Colonic mucosa (tissue), 4 donors: ENCODE measurements at places on chromosomes 2 and 18.

DNA sequence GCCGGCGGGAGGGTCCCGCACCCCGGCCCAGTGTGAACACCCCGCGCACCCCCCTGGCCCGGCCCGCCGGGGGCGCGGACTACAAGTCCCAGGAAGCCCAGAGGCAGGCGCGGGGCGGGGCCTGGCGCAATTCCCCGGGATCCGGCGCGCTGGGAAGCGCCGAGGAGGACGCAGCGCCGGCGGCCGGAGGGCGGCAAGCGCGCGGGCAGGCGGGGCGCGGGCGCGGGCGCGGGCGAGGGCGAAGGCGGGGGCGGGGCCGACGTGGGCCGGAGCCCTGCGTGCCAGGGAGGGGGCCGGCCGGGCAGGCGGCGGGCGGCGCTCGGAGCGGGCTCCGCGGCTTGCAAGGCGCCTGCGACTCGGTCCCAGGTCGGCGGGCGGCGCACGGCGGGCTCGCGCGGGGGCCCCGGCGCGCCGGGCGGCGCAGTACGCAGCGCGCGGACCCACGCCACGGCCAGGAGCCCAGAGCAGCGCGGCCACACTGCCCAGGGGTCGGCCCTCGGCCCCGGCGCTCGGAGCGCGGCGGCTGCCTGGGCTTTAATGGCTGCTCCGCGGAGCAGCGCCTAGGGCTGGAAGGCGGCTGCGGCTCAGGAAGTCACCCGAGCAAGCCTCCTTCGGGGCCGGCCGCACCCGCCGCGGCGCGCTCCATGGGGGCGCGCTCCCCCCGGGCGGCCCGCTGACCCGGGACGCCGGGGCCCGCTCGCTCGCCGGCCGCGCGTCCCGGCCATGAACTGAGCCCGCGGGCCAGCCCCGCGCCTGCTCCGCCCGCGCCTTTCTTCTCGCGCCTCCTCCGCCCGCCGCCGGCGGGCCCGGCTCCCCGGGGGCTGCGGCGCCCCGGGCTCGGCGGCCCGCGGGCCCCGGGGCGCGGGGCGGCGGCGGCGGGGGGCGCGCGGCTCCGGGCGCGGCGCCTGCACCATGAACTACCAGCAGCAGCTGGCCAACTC is at the start of gene AGAP1:
Gene AGAP1 (plus strand): TSS at position 269 of the 941 bp plus-strand sequence.
- peak; percentile 90 for DNase-seq

- peak; percentile 72 for DNase-seq
Measured at GRCh38 chr2:152421521-152422370, 86.8 kb downstream of the FMNL2 start.

- DNase-seq = no peak
Measured at GRCh38 chr18:51884039-51884438, 456.0 kb upstream of the DCC start.

DNA sequence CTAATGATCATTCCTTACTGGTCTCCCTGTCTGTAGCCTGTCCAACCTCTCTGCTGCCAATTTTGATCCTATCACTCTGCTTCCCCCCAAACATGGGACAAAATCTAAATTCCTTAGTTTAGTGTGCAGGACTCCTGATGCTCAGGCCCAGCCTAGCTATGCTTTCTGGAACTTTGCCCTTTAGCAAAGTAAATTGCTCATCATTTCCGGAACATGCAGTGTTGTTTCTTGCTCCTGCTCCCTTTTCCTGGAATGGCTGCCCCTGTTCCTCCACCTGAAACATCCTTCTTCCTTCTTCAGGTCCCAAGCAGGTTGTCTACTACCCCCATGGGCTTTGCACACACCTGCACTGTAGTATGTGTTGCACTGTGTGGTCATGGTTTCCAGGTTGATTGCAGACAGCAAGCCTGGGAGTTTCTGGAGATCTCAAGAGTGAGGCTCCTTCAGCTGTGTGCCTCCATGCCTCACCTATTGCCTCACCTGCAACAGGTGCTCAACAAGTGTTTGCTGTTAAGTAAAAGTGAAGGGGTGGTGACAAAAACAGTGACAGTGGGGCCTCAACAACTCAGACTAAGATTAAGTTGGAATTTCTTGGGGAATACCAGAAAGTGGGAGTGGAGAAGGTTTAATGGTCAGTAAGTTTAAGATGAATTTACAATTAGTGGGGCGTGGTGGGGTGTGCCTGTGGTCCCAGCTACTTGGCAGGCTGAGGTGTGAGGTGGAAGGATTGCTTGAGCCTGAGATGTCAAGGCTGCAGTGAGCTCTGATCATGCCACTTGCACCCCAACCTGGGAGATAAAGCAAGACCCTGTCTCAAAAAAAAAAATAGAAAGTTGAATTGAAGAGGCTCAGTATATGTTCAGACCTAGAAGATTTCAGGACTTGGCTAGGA is 120.0 kb downstream of the DNAH6 start:
- DNase-seq = peak; percentile 54

DNA sequence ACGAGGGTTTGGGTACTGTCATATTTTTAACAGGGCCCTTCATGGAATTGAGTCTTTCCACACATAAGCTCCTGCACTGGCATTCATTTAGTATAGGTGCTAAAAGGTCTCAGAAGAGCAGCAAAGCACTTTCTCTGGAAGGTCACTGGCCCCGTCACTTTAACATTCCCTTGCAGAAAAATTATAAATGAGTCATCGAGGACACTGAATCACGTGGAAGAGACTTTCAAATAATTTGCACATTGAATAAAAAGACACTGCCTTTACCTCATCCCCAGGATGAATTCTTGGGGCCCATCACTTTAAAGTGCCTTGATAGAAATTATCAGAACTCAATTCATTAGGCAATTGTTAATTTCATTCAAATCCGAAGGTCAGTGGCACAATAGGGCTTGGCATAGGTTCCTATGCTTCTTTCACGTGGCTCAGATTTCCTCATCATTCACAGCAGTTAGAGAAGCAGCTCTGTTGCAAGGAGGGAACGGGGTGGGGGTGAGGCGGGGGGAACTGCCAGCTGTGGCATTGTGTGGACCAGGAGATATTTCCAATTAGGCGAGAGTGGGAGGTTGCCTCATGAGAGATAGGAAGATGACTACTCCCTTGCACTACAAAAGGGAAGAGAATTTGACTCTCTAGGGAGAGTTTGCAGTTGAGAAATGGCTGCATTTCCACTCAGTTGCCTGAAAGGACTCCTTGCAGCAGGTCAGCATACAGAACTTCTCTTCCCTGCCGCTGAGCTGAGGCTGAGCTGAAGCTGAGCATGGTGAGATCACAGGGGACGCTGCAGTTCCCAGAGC is 86.3 kb upstream of the NPAS2 start:
- no peak for DNase-seq

GRCh38 chr2:36455011-36455410 is 99.4 kb downstream of the CRIM1 start:
- DNase-seq = no peak

GRCh38 chr2:119694845-119695521 is 16.0 kb downstream of the TMEM177 start:
- DNase-seq = no peak

DNA sequence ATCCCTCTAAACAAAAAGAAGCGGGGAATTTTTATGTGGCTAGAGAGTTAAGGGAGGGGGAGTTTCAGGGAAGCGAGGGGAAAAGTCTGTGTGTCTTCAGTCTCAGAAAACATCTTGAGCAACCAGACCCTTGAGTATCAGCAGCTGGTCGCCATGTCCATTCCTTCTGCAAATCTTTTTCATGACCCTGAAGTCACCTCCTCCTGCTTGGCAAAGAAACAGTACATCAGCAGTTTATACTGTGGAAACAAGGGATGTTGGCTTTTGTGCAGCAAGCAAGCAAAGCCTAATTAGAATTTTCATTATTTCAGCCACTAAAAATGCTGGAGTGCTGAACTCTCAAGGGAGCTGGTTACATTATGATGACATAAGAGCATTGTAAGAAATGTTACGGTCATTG is 187.4 kb upstream of the SLC8A1 start:
- DNase-seq = peak; percentile 18

- DNase-seq = no peak
Measured at GRCh38 chr2:68157002-68157401, 686 bp upstream of the PNO1 start.

- no peak for DNase-seq
Measured at GRCh38 chr2:60299179-60299578, 254.3 kb downstream of the BCL11A start.
